ENCODE measurements at places on chromosomes 11 and 22.

DNA sequence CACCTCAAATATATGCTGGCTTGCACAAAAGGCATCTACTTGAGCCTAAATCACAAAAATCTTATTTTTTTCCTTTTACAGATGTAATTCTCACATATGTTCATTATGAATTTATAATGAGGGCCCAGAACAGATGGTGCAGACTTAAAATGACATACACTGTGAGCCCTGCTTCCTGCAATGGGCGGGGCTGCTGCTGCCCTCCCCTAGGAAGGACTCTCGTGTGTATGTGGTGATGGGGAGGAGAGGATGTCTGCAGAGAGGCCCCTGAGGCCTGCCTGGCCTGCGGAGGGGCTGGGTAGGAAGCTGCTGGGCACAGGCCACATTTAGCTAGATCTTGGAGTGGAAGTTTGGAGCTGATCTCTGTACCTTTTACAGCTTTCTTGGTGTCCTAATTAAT lies 233.4 kb upstream of the KIRREL3 start:
- DNase-seq: no peak
- H3K4me3 ChIP-seq: no peak overlapping the region
- no peaks in the 10 kb centered on the region for H3K36me3 ChIP-seq
- no peak overlapping the region for H3K27ac ChIP-seq
- no peaks in the 10 kb centered on the region for H3K27me3 ChIP-seq
- no peaks in the 10 kb centered on the region for H3K4me1 ChIP-seq

DNA sequence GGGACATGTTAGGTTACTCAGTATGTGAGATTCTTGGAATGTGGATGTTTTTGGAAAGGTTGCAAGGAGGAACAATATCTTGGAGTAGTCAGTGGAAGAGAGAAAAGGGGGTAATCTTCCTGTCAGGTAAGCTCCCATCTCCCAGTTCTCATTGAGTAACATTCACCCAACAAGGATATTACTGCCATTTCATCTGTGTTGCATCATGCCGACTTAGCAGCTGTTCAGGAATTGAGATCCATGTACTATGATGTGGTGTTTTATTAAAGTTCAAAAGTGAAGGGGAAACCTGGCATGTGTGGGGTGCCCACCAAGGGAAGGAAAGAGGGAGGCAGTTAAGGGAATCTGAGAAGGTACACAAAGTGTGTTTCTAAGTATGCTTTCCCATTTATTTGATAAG lies 58.4 kb upstream of the RASSF10 start:
- DNase-seq: peak; percentile 62
- no peaks in the 10 kb centered on the region for H3K27me3 ChIP-seq
- H3K36me3 ChIP-seq: no peaks in the 10 kb centered on the region
- no peak overlapping the region for H3K4me3 ChIP-seq
- H3K4me1 ChIP-seq: no peaks in the 10 kb centered on the region

- H3K4me1 ChIP-seq: no peaks in the 10 kb centered on the region
- H3K36me3 ChIP-seq: no peaks in the 10 kb centered on the region
- H3K27ac ChIP-seq: no peak overlapping the region
Observed at GRCh38 chr22:46362203-46362933, 26.9 kb downstream of the TRMU start.

GRCh38 chr22:49903322-49904039 lies 14.8 kb downstream of the ALG12 start:
- peaks cover 17% of the 10 kb centered on the region for H3K36me3 ChIP-seq
- no peak overlapping the region for H3K4me3 ChIP-seq
- no peak for DNase-seq
- H3K27me3 ChIP-seq: no peaks in the 10 kb centered on the region
- H3K4me1 ChIP-seq: no peaks in the 10 kb centered on the region
- H3K27ac ChIP-seq: no peak overlapping the region

- H3K4me1 ChIP-seq: no peaks in the 10 kb centered on the region
- no peaks in the 10 kb centered on the region for H3K27me3 ChIP-seq
- DNase-seq: no peak
- no peak overlapping the region for H3K27ac ChIP-seq
- H3K36me3 ChIP-seq: no peaks in the 10 kb centered on the region
- H3K4me3 ChIP-seq: no peak overlapping the region
Observed at GRCh38 chr22:42296381-42296853, 26.0 kb upstream of the TCF20 start.

DNA sequence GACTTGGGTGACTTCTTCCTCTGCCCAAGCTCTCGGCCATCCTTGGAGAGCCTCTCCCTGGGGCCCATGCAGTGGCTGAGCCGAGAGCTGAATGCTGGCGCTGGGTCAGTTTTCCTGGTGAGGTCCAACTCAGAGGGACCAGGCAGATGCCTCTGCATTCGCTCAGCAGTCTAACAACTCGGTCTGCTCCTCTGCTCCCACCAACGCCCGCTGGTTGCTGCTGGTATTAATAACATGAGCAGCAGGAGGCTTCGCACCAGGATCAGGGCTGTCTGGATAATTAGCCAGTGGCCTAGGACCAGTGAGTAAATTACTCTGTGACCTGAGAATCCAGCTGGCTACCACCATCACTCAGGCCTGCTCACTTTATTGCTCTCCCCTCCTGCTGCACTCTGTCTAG lies 77.7 kb upstream of the FAM181B start:
- no peaks in the 10 kb centered on the region for H3K36me3 ChIP-seq
- no peak for DNase-seq
- H3K27ac ChIP-seq: no peak overlapping the region

DNA sequence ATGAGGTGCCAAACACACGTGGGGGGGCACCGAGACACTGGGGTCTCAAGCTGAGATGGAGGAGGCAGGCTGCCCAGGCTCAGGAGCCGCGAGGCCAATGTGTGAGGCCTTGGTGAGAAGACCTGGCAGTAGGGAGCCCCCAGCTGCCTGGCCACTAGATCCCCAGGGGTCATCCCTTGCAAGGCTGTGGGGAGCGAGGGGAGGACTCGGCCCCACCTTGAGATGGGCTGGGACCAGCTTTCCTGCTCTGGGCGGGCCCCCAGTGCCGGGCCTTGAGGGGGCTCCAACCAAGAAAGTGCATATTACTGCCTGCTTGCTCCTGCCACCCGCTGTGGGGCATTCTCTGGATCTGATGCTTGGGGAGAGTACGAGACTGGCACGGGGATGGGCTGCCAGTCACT lies 107.0 kb downstream of the CTTN start:
- no peaks in the 10 kb centered on the region for H3K27me3 ChIP-seq
- DNase-seq: no peak
- no peaks in the 10 kb centered on the region for H3K4me1 ChIP-seq
- no peaks in the 10 kb centered on the region for H3K36me3 ChIP-seq
- H3K4me3 ChIP-seq: no peak overlapping the region

DNA sequence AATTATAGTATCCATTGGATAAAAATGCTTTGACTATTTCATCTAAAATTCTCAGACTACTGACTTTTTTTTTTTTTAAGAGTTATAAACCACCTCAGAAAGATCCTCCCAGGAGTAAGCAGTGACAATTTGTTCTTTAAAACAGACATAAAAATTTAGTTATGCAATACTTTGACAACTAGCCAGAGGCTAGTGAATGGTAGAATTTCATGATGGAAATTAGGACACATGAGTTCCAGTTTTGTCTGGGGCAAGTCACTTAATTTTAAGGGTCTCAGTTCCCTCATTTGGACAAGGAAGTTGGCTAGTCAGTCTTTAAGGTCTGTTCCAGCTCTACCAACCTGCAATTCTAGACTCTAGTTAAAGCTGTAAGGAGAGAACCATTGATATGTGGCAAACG lies 2.9 kb downstream of the IL18 start:
- no peak overlapping the region for H3K4me3 ChIP-seq
- no peak for DNase-seq
- H3K4me1 ChIP-seq: no peaks in the 10 kb centered on the region
- no peaks in the 10 kb centered on the region for H3K36me3 ChIP-seq
- H3K27me3 ChIP-seq: no peaks in the 10 kb centered on the region

Data from fibroblast of lung (primary cell).